ENCODE measurements at places on chromosomes 5 and 9.
A peak's percentile ranks its signal among the peaks of the same experiment; 100 is the strongest.

DNA sequence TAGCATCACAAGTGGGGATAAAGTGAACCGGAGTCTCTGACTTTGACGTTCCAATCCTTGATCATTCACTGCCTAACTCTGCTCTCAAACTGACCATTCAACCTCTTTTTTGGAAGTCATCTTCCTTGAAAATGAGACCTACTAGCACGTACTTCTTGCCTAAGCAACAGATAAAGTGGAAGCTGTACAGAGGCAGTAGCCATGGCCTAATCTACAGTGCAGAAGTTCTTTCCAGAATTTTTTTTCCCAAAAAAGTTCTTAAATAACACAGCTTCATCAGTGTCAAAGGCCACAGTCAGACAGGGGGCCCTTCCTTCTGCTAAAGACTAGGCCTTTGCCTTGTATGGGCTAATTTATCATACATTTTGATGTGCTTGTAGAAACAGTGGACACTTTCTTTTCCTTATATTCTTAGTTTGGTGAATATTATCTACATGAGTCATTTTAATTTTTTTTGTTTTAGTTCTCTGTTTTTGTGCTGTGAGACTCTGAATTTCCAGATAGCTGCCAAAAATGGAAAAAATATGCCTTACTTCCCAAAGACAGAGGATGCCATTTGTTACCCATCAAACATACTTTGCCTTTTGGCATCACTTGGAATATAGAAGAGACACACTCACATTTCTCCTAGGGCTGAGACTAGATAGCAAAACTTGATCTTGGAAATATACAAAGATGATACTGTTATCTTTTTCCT, 96.3 kb upstream of the VCAN start:
- DNase-seq: no peak

- DNase-seq: peak; percentile 67
Observed at GRCh38 chr9:6024035-6024554, 8.7 kb upstream of the RANBP6 start.

- no peak for DNase-seq
Observed at GRCh38 chr5:131664929-131665328, 29.9 kb upstream of the RAPGEF6 start.

DNA sequence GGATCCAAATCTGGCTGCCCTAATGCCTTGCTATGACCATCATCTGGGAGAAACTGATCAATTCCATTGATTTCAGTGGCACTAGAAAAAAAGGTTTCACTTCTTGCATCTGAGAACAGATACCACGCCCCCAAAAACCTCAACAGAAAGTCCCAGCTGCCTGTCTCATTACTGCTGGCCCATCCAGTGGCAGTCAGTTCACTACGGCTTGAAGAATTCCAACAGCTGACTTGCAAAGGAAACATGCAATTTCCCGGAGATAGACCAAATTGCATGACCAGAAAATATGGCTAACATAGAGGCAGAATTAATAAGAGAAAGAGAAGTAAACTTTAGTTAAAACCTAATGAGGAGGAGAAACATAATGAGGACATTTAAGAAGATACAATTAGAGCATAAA, 48.6 kb downstream of the UGCG start:
- DNase-seq: peak; percentile 64

GRCh38 chr5:140883927-140884697, 2.2 kb downstream of the PCDHA13 start:
- DNase-seq: no peak

- peak; percentile 26 for DNase-seq
Observed at GRCh38 chr5:172140120-172140519, 47.9 kb downstream of the STK10 start.

DNA sequence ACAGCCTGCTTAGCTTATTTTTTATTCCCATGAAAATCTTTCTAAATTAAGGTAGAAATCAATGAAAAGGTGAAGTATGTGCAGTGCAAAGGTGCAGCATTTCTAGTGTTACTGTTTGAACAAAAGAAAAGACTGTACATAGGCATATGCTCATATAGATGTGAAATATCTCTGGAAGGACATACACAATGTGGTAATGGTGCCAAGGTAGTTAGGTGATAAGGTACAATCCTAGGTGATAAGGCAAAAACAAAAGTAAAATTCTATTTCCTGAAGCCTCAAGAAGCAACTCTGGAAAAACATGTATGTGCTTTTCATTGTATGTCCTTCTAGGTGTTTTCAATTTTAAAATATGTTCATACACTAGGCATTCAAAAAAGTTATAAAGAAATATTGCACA, 139.4 kb upstream of the PTGER4 start:
- no peak for DNase-seq

GRCh38 chr9:37947977-37948376, 44.0 kb upstream of the SLC25A51 start:
- no peak for DNase-seq

DNA sequence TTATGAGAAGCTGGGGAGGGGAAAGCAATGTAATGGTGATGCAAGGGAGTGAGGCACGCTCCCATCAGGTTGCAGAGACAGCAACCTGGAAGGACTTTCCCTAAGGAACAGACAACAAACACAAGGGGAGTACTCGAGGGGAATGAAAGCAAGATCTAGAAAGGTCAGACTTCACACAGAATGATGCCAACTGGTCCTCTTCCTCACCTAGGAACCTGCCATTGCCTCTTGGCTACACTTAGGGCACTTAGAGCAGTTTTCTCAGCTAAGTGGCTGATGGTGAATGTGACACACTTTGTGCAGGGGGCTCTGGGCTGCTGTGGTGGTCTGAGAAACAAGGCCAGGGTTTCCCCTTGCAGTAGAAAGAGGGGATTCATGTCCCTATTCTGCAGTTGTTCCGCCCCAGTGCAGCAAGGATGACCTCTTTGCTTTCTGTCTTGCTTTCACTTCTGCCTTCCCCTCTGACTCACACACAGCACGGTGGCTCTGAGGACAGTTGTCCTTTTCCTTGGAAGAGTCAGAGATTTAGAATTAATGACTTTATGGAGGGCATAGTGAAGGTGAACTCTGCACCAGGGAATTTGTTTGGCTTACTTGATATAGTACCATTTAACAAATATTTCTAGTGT, 394.0 kb upstream of the KLF4 start:
- peak; percentile 32 for DNase-seq

All from B cell (primary cell).